Endothelial cell (in vitro differentiated cells): ENCODE measurements at places on chromosomes 5 and 9.

DNA sequence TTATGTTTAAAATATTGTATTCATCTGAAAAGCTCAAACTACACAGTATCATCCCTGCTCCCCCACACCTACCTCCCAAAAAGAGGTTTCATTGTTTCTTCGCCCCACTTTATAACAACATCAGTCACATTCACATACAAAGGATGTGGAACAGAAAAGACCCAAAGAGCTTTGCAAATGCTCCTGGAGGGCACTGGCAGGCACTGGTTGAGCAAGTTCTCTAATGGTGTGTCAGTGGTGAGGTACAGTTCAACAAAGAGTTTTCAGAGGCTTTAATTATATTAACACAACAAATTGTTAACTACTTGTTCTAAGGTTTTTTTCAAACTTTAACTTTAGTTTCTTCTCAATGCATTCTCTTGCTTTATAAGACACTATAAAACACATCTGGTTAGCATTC lies 54.1 kb upstream of the ECM2 start:
- DNase-seq = no peak

DNA sequence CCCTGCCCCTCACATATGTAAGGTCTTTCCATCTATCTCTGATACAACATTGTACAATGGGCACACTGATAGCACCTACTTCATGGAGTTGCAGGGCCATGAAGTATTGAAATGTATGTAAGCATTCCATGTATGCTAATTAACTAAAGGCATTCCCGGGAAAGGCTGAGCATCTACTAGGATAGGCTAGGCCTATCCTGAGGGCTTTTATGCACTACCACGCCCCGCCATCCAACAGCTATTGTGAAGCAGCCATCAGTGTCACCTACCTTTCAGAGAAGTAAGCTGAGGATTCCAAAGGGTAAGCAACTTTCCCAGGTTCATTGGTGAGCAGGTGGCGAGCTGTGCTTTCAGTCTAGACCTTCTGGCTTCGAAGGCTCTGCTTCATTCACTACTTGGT lies 47.6 kb downstream of the NSG2 start:
- no peak for DNase-seq

DNA sequence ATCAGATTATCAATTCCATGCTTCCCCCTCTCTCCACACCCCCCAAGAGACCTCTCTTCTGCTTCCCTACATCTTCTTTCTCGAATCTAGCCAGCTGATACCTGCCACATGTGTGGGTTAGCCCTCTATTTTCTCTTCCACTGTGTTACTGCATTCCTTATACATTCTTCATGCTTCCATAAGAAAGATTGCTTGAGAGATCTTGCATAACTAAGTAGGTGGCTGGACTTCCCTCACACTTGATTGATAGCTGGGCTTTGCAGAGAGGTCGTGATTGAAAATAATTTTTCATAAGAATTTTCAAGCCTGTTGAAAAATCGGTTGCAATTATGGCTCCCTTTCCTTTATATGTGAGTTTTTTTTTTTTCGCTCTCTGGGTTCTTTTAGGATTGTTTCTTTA lies 33.0 kb upstream of the PANK3 start:
- no peak for DNase-seq

DNA sequence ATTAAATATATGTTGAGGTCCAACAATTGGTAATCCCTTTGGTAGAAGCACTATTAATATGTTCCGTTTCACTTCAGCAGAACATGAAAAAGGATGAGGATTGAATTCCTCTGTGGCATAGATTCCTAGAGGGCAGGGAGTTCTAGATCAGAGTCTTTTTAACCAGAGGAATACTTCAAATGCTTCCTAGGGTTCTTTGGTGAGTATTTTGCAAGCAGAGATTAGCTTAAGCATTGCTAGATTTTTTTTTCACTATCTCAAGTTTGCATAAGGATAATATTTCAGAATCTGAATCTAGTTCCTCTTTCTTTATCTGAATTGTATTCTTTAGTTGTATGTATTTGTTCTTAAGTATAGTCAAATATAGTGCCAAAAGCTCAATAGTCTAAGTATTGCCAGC lies 116.6 kb upstream of the ADAMTSL1 start:
- no peak for DNase-seq

- no peak for DNase-seq
Observed at GRCh38 chr9:115456515-115456914, 338.6 kb upstream of the TNC start.

- DNase-seq = peak; percentile 42
Observed at GRCh38 chr9:113131689-113132151, 19.1 kb upstream of the SLC31A2 start.

GRCh38 chr5:2660315-2660714 lies 91.2 kb downstream of the IRX2 start:
- DNase-seq = no peak

DNA sequence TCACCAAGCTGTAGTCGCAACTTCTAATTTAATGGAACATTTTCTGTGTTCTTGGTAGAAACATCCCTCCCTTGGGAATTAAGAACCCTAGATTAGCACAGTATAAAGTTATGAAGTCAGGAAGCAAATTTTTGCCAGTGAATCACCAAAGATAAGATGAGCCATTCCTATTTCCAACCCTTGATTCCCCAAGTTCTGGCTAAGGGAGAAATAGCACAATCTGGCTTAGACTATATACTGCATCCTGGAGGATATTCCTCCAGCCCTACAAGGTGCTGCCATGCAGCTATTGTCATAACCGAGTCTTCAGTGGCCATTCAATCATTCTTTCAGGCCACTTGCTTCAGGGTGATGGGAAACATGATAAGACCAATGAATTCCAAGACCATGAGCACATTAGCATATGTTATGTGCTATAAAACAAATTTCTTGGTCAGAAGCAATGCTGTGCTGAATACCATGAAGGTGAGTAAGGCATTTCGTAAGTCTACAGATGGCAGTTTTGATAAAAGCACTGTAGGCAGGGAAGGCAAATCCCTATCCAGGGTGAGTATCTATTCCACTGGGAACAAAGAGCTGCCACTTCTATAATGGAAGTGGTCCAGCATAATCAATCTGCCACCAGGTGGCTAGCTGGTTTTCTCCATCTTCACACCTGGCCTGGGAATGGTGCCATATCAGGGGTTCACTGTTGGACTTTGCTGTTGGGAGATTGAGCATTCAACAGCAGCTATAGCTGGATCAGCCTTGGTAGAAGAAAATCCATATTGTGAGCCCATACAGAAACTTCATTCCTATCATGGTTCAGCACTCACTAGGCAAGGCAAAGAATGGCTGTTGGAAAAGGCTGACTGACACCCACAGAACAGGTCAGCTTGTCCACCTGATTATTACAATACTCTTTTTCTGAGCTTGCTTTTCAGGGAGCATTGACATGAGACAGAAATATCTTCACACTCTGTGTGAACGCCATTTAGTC lies 19.6 kb upstream of the ARL15 start:
- DNase-seq = no peak

DNA sequence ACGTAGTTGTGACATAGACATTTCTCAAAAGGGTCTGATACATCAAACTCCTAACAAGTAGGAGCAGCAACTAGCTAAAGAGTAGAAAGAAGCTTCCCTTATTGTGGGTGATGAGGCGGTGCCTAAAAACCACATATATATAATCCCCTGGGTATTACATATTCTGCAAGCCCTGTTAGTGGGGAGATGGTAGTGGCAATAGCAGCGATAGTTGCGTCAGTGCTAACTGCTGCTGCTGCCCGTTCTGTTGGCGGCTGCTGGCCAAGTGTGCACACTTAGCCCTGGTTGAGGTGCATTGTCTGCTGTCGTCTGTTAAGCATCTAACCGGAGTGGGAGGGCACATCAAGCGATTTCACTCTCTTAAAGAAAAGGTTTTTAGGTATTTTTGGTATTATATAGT lies 35.8 kb downstream of the VLDLR start:
- DNase-seq = no peak

DNA sequence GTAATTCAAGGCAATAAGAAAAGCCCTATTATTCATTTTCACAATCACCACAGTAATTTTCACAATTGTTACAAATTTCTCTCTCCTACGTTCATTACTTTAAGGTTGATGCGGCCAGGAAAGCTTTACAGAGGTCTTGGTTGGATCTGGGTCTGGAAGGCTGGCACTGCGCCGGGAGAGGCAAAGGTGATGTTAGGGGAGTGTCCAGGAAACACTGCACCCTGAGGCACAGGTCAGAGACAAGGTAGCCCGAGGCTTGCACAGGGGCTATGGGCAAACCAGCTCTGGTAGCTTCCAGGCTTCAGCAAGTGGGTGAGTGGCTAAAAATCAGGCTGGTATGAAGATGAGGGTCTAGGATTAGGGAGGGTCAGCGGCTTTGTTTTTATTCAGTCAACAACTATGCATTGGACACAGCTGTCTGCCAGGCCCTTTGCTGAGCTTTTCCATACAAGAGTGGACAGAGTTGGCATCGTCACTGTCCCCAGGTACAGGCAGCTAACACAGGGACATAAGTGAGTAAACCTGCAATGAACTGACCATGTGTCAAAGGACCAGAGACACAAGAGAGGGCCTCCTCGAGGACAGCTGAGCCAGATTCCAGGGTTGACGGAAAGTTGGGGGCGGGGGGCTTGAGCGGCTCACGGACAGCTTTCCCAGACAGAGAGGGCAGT lies 12.4 kb upstream of the TENT4A start:
- no peak for DNase-seq

DNA sequence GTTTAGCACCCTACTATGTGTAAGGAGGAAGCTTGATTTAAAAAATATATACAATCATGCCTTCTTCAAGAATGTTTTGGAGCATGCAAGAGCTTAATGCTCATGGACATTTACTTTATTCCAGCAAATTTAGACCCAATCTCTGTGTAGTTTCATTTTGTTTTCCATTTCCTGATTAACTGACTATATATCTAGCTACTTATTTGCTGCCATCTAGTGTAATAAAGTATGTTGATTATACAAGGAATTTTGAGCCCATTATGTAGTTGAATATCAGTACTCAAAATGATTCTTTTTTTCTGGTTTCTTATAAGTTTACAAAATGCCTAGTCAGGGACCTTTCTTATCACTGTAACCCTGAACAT lies 100.0 kb upstream of the CCDC152 start:
- DNase-seq = no peak

GRCh38 chr9:130117376-130117775 lies 54.8 kb upstream of the NCS1 start:
- no peak for DNase-seq

DNA sequence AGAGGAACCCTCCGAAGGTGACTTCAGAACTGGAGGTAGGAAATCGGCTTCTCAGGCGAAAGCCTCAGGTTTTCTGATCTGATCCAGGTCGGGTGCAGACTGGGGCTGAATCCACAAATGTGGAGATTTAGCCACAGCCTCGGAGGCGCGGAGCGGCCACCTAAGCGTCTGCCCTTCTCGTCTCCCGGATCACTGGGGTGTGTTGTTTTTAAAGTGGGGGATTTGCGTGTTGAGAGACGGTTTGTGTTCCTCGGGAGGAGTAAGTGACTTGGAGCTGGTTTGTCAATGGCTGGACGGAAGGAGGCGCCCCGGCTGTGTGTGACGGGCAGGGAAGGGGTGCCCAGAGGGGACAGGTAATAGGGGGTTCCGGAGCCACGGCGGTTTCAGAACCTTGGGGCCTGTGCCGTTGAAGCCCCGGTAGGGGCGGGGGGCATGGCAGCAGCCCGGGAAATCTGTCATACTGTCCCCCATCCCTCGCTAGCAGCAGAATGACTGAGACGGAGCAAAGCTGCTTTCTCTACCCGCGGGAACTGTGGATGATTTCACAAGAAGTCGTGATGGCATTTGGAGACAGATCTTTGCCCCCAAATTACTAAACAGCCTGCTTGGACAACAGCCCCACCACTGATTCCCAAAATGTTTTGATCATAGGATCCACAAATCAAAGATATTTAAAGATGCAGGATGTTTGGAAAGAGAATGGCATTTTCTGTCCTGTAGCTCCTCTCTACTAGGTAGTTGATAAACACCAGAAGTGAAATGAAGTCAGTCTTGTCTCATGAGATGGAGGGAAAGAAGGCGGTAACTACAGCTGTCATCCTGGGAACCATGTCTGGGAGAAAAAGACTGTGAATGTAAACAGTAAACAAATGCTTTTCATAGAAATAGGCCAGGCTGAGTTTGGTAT lies 216.5 kb downstream of the PDZD2 start:
- peak; percentile 31 for DNase-seq

DNA sequence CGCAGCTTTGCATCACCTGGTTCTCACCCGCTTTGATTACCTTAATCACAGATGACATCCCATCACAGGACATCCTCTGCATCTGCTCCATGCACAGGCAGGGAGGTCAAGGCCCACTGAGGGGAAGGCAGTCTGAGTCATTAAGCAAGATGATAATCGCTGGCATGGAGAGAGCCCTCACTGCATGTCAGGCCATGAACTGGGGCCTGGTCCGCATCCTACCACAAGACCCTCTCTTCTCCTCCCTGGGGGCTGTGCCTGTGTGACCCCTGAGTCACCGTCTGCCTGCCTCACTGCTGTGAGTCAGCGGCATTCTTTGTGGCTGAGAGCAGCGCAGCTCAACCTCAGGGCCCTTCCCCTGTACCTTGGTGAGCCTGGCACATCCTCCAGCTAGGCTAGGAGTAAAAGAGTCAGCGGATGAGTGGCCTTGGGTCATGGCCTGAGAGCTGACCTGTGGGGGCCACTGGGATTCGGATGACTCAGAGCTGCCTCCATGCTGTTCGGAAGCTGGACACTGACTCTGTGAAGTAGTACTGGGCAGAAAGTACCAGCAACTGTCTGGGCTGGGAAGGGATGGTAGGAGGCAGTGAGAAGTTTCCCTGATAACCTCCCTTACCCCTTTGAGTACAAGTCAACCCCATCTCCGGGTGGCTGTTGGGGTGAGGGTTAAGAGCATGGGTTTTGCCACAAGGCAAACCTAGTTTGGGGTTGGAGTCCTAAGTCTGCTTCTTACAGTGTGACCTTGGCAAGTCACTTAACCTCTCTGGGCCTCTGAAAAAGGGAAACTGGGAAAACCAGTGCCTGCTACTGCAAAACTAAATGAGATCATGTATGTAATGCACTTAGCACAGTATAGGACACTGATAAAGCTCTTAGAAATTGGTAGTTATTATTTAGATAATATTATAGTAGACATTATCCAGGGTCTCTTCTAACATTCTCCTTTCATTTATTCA lies 14.6 kb upstream of the ARSI start:
- DNase-seq = no peak

- no peak for DNase-seq
Observed at GRCh38 chr9:112764344-112764743, 13.8 kb downstream of the SNX30 start.

DNA sequence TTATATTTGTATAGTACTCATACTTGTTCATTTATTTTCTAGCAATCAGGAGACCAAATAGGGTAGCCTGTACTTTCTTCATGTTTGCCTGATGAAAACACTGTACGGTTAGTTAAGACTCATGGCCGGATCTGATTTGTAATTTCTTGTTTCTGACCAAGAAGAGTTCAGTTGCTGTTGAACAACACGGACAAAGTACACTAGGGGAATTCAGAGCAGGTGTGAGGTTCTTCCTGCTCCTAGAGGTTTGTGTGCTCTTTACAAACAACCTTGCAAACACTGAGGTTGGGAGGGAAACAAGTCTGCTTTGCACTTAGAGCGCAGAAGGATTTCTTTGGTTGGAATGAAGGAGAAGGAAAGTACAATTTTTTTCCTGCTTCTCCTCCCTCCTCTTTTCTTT lies 69.7 kb downstream of the TRIO start:
- no peak for DNase-seq
